Stimulated activated CD4-positive, alpha-beta T cell treated with anti-CD3 and anti-CD28 coated beads, Interleukin-1b, Interleukin-23, amount 100 ng/mL, for 4 hours (primary cell): ENCODE measurements at places on chromosomes 12 and 14.

DNA sequence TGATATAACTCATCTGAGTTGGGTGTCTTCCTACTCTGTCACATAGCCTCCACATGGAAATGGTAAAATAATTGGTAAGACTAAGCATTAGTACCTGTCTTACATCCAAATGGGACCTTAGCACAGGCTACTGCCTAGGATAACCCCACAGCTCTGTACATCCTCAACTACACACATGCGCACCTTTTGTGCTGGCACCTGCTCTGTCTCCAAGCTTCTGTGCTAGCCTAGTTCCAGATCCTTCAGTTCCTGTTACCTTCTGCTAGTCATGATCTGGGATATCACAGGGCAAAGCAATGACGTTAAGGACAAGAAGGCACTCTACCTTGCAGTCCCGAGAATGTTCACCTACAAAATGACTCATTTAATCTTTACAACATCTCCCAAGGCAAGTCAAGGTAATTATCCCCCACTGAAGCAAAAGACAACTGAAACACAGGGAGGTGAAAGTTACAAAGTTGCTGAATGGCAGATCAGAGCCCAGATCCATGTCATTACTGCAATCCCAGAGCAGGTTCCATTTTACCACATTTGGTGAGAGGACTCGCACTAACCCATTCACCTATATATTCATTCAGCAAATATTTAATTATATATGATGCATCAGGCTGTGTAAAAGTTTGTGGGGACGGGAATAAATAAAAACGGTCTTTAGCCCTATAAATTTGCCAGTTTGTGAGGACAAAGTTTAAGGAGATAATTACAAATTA lies 61.7 kb downstream of the PPM1H start:
- DNase-seq, result no peak

DNA sequence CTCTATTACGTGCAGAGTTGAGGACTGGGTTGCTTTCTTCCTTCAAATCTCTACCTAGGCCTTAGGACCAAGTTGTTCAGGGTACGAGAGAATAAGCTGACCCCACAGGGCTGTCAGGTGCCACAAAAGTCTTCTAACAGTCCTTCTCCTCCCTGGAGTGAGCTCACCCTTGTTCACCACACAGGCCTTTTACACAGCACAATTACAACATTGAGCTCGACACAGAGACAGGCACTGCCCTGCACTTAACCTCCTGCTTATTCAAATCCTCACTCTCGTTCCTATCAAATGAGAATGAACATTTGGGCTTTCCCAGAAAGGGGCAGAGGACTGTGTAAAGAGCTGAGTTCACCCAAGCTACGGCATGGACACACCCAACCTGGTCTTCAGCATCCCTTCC lies 2.4 kb downstream of the GALNT6 start:
- no peak for DNase-seq

DNA sequence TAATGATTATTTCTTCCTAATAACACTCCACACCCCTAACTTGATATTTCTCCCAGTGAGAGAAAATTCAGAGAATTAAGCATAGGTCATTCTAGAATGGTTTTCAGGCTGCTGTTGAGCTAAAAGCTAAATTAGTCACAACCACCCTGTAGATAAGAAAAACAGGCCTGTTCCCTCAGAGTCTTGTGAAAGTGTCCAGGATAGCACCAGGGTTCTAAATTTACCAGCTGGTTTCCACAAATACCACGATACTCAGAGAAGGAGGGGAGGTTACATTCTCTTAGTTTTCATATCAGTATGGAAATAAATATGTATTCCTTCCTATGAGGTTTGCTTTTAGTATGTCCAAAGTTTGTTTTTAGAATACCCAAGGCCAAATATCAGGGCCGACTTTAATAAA lies 66.0 kb upstream of the YARS2 start:
- DNase-seq, result no peak

GRCh38 chr12:43676183-43676813 lies 82.3 kb downstream of the PUS7L start:
- DNase-seq, result no peak

DNA sequence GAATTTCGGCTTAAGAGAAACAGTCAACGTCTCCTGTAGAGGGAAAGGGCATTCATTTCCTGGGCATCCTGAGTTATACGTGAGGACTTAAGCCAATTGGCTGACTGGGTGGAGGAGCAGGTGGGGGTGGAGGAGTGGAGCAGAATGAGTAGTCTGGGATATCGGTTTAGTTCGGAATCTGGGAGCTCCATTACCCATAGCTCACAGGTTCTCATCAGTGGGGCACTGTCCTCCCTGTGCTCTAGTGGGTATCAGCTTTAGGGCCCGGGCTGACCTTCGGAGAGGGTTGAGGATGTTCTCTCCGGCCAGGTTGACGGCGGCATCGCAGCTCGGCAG lies 704 bp downstream of the SDR39U1 start:
- no peak for DNase-seq

- no peak for DNase-seq
Observed at GRCh38 chr12:86174188-86174587, 82.0 kb downstream of the MGAT4C start.

DNA sequence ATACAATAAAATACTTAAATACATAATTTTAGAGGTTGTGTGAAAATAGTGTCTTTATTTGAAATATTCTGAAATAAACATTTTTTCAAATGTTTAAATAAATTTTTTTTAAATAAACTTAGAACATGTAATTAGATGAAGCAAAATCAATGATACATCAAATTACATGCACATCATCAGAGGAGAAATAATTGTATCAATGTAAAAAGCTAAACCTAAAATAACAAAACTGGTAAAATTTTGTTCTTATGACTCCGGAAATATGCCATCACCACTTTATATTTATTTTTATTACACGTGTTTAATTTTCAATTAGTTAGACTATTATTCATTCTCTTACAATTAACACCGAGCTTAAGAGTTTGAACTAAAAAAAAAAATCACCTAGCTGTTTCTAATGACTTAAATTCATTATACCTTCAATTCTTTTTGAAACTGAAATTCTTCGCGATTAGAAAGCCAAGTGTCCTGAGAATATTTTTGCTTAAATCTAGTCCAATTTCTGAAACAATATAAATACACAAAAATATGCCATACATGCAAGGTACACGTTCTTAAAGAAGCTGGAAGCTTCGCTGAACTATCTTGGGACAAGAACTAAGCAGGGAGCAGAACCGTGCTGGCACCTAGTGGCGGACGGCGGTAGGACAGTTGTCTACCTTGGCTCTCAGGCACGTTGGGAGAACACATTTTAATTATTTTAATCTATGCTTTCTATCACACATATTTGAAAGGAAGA lies 230.5 kb downstream of the SLC25A21 start:
- DNase-seq, result peak; percentile 42

DNA sequence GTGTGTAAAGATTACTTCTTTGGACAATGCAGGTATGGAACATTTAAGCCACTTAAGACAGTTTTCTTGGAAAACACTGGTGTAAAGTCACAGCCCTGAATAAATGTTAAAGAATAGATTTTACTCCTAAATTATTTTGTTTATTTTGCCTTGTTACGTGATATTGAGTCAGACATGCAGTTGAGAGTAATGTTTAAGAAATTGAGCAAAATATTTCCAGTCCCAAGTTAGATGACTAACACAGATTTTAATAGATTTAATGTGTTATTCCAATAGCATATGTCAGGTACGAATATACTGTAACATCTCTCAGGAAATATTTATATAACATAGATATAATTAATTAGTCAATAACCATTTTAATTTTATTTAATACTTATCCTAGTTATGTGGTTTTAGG lies 1361.7 kb downstream of the FSCB start:
- DNase-seq, result no peak

GRCh38 chr14:88775532-88775931 lies 17.2 kb downstream of the EML5 start:
- DNase-seq, result no peak

DNA sequence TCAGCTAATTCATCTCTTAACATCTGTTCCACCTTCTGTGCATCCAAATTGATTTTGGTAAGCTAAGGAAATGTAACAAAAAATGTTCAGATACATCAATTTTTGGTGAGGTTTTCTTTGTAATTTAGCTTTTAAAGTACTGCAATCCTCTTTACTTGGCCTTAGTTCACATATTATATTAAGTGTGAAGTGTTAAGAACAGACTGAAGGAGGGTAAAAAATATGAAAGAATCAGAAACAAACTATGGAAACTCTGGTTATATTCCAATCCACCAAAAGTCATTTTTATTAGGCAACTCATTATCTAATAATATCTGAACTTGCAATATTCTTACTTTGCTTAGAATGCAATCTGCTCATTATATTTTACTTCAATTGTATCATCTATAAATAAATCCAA lies 49.1 kb downstream of the CEP290 start:
- no peak for DNase-seq

DNA sequence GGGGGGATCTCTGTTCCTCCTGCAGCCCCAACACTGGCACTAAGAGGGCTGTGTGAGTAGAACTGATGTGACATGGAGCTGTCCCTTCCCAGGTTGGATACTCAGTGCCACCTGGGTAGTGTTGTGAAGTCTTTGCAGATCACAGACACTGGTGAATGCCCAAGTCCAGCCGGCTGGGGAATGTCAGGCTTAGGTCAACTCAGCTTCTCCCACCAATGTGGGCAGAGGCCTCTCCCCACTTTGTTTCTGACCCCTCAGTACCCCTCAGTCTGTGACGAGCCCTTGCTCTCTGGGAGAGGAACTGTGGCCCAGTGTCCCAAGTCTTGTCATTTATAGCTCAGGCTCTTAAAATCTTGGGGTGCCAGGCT lies 11.3 kb downstream of the SLC25A29 start:
- no peak for DNase-seq

- no peak for DNase-seq
Observed at GRCh38 chr12:14239350-14239934, 126.0 kb upstream of the ATF7IP start.

DNA sequence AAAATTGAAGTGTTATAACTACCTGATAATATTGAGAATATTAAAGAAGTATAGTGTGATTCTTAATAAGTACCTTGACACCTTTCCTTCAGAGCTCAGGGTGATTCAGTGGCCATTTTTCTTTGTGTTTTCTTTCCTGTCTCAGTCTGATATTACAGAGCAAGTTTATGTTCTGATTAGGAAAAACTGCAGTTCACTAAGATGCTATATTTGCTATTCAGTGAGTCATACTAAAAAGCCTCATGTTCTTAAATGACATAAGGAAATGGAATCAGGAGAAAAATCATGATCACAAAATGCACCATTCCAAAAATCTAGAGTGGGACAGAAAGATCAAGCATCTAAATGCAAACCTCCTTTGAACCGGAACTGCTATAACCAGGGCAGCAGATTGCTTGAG lies 390.6 kb upstream of the ATP2B1 start:
- DNase-seq, result no peak

DNA sequence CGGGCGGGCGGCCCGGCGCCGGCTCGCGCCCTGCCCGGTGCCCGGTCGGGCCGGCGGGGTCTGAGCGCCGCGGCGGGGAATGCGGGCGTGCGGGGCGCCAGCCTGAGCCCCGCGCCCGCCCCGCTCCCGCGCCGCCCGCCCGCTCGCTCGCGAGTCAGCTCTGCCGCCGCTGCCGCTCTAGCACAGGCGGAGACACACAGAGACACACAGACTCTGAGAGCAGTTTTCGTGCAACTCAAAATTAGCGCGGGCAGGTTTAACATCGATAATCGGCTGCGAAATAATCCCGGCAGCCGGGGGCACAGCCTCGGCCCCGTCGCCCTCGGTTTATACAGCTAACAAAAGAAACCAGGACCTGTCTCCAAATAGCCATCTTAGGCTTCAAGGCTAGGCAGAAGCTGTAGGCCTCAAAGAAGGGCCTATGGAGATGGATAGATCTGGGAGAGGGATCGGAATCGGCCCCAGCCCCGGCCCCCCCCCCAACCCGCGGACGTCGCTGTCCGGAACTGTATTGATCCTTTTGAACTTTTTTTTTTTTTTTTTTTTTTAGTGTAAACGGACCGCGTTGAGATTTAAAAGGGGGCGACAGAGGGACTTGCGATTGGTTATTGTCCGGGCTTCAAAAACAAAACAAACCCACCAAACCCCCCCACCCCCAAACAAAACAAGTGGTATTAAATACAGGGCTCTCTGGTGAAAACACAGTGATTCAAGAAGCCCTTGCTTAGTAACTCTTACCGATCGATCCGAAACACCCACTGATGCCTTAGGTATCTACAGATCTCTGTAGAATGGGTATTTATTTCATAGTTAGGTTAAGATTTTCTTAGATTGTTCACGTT lies 1.1 kb downstream of the ARID2 start:
- DNase-seq, result peak; percentile 41

DNA sequence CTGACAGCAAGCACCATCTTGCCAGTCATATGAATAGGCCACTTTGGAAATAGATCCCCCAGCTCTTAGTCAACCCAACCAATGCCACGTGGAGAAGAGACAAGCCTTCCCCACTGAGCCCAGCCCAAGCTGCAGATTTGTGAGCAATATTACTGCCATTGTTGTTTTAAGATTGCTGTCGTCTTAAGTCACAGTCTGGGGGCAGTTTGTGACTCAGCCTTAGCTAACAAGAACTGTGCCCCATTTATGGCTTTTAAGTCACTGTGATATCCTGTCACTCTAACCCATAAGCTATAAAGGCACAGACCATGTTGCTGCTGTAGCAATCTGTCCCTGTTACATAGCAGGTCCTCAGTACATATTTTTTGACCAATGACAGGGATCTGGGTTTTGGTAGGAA lies 464.2 kb downstream of the MED13L start:
- no peak for DNase-seq

GRCh38 chr12:42568952-42569915 lies 20.3 kb downstream of the PRICKLE1 start:
- DNase-seq, result no peak

DNA sequence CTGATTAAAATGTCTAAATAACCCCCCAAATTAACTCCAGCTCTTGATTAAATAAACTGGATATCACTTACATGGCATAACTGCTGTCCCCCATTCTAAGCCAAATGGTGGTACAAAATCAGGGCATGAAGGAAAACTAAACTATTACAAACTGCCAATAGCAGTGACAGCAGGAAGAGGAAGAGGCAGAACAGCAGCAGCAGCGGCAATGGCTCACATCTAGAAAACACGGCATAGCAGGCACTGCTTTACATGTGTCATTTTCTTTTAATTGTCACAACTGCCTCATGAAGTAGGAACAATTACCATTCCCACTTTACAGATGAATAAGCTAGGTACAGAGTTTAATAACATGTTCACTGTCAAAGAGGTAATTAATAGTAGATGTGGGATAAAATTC lies 92.0 kb downstream of the EPS8 start:
- DNase-seq, result no peak

DNA sequence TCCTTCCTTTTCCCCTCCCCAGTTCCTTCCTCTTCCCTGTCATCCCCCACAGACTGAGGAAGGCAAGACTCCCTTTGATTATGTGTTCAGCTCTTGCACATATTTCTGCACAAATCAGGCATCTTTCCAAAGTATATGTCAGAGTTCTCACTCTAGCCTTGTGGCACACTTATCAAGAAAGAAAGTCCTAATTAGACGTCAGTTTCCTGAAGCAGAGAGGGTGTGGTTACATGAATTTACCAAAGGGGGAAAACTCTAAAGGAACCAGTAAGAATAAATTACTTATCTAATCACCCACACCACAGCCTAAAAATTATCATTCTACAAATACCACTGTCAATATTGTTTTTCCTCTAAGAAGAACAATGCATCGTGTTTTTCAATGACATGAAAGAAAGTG lies 120.7 kb upstream of the GRIP1 start:
- no peak for DNase-seq

GRCh38 chr12:94525951-94526350 lies 66.3 kb upstream of the CEP83 start:
- DNase-seq, result no peak

GRCh38 chr14:79951572-79951971 lies 259.7 kb downstream of the DIO2 start:
- no peak for DNase-seq
